Ureter (tissue), 1 donor: ENCODE measurements at places on chromosomes 2 and 18. TPM values are rescaled to one million over a fixed set of nuclear protein-coding genes. Genes with fewer than 3 reads are reported as not detected.

RND3 gene
- 63.5 TPM for total RNA-seq

GALR1 gene
- not detected for total RNA-seq

TCF23 gene
- total RNA-seq: 0.42 TPM

CHPF gene
- total RNA-seq: 49.6 TPM

POTEC gene
- total RNA-seq: not detected

RAB6C gene
- total RNA-seq: 0.34 TPM

GAL3ST2 gene
- total RNA-seq: 0.47 TPM

MYCN gene
- 3.7 TPM for total RNA-seq

FAM161A gene
- total RNA-seq: 2.7 TPM

SCN9A gene
- 3.1 TPM for total RNA-seq

PLEK gene
- 3.7 TPM for total RNA-seq

RTKN gene
- total RNA-seq: 36.4 TPM

HNMT gene
- 90.4 TPM for total RNA-seq

RTN4 gene
- 337 TPM for total RNA-seq

TMEM247 gene
- not detected for total RNA-seq

LCT gene
- not detected for total RNA-seq

TGFA gene
- total RNA-seq: 17.8 TPM

DTNA gene
- 55.7 TPM for total RNA-seq

C2orf78 gene
- total RNA-seq: not detected

TBR1 gene
- not detected for total RNA-seq

ALKAL2 gene
- 1.9 TPM for total RNA-seq

AKAIN1 gene
- total RNA-seq: not detected

FBXO15 gene
- total RNA-seq: 2.2 TPM

DSC1 gene
- total RNA-seq: not detected

FBXO11 gene
- total RNA-seq: 67.7 TPM

PLCL1 gene
- 2.9 TPM for total RNA-seq

KCNS3 gene
- 20.3 TPM for total RNA-seq

C2orf81 gene
- 5.5 TPM for total RNA-seq

GAD1 gene
- total RNA-seq: 0.57 TPM

TWIST2 gene
- total RNA-seq: 12.9 TPM

FABP1 gene
- not detected for total RNA-seq

SCN2A gene
- total RNA-seq: 0.29 TPM
